Right ventricle myocardium superior (tissue), 1 donor: ENCODE measurements at places on chromosomes 11 and 22.
A peak's percentile ranks its signal among the peaks of the same experiment; 100 is the strongest.

GRCh38 chr22:39543095-39543494 is 10.5 kb upstream of the RPS19BP1 start:
- DNase-seq, result no peak

GRCh38 chr22:31238057-31238456 is 26.0 kb downstream of the LIMK2 start:
- no peak for DNase-seq

DNA sequence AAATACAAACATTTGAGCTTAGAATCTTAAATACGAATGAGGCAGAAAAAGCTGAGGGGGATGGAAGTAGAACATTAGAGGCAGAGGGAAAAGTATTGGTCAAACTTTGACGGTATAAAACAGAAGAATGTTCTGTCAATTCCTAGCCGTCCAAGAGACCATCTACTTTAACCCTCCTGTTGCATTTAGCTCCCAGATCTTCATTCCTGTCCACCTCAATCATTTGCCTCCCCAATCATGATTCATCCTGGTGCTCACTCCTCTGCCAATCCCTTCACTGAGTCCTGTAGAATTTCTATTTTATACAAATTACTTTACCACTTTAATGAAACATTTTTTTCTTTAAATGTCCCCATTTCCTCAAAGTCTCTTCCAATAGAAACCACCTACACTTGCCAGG is 28.2 kb downstream of the C2CD3 start:
- DNase-seq, result no peak

DNA sequence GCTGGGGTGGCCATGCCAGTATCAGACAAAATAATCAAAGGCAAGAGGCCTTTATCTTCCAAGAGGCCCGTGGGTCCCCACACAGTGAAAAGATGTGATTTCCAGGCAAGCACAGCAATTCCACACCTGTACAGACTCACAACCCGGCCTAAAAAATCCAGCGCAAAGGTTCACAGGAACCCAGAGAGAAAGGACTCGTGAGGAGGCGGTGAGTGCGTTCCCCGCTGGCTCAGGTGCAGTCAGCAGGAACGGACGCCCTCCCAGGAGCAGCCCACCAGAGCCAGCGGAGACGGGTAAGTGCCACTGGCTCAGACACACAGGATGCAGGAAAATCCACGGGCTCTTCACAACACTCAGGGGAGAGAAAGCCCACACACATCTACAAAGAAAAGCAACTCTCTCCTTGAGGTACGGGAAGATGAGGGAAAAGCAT is 4.4 kb downstream of the TOLLIP start:
- DNase-seq, result no peak

DNA sequence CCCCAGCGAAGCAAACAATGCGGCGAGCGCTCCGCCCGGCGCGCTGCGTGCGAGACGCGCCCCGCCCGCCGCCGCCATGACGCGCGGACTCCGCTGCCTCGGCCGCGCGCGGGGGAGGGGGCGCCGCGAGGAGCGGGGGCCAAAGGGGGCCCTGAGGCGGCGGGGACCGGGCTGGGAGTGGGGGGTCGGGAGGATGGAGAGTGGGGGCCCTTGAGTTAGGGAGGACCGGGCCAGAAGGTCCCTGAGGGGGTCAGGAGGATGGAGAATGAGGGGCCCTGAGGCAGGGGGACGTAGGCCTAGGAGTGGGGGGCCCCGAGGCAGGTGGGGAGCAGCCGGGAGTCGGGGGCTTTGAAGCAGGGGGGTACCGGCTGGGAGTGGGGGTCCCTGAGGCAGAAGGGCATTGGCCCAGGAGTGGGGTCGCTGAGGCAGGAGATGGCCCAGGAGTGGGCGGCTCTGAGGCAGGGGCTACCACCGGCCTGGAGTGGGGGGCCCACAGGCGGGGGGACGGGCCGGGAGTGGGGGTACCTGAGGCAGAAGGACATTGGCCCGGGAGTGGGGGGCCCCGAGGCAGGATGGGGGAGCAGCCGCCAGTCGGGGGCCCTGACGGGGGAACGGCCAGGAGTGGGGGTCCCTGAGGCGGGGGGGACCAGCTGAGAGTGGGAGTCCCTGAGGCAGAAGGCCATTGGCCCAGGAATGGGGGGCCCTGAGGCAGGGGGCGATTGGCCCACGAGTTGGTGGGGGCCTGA is at the start of gene BRD1:
Gene BRD1 (minus strand): TSS at position 21 of the 746 bp plus-strand sequence. CDS start 3,556 bp downstream, outside the sequence.
- peak; percentile 81 for DNase-seq

DNA sequence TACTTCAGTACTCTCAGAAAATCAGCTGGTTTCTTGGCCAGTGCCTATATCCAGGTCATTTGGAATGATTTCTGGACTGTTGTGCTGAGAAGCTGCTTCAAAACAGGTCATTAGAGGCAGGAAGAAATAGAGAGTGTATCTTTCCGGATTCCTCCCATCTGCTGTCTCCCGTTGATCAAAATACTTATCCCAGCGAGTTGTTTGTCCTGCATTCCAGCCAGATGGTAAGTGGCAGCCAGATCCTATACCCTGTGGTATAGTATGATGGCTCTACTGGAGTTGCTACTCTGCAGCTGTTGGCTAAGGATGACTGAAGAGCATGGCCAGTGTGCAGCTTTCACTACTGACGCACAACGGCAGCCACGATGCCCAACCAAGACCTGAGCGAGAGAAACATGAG is 560.9 kb upstream of the ANO5 start:
- DNase-seq, result no peak

DNA sequence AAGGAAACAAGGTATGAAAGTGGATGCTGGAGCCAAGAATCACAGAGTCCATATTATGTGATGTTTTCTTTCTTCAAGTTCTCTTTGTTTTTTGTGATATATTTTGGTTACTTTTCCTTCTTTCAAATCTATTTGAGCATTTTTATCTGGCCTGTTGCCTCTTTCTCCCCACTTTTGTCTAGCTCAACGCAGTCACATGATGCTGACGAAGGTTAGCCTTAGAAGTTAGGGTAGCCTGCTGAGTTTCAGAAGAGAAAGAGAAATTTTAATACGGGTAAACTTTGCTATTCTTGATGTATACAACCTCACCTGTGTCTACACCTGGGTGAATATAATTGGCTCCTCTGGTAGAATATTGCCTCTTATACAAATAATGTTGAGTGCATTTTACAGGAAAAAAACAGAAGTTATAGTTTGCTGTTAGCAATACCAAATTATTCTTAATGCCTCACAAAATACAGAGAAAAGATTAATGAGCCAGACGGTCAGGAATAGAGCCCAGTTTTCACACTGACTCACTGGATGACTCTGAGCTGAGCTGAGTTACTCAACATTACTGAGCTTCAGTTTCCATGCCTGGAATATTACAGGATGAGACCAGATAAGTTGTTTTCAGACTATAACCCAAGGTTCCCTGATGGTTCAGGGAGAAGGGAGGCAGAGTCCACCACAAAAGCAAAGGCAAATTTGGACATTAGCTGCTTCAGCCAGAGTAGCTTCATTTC is 161.6 kb upstream of the BDNF start:
- no peak for DNase-seq

- no peak for DNase-seq
Observed at GRCh38 chr22:44246615-44247326, 66.0 kb downstream of the SHISAL1 start.
